Right ventricle myocardium inferior (tissue), 1 donor: ENCODE measurements at places on chromosomes 1 and 21. TPM values are rescaled to one million over a fixed set of nuclear protein-coding genes. Genes with fewer than 3 reads are reported as not detected.

DNA sequence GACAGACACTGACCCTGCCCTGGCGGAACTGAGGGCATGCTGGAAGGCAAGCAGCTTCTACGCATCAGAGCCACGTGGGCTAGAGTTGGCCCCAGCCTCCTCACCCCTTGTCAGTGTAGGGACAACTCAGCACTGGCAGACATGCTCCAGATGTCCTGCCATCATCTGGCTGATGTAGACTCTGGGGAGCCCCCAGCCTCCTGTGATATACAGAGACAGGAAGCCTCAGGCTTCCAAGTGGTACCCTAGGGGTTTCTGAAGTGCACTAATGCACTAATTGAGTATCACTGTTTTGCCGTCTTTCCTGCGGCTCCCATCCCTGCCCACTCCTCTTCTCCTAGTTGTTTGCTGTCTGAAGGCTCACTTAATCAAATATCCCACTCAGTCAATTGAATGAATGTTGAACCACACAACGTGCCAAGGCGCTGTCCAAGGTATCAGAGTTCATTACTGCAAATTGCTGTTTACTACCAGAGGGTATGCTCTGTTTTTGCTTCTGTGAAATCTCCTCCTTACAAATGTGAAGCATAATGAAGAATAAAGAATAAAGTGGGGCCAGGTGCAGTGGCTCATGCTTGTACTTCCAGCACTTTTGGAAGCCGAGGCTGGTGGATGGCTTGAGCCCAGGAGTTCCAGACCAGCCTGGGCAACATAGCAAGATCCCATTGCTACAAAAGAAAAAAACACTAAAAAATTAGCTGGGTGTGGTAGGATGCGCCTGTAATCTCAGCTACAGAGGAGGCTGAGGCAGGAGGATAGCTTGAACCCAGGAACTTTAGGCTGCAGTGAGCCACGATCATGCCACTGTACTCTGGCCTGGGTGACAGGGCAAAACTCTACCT is 76.4 kb upstream of the ZBTB18 start:
- DNase-seq = no peak

DNA sequence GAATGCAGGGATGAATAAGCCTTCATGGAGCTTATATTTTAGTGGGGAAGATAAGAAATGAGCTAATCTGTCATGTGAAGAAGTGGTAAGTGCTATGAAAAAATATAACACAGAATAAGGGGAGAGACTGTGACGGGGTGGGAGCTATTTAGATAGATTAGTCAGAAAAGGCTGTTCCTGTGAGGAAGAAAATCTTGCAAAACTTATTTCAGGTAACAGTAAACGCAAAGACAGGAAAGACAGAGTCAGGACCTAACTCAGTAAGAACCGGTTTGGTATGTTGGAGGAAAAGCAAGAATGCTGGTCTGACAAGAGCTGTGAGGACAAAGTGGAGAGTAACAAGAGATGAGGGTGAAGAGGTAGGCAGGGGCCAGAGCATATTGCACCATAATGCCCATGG is 22.0 kb downstream of the GNAI3 start:
- no peak for DNase-seq

GRCh38 chr1:232168508-232168907 is 461.4 kb downstream of the SIPA1L2 start:
- no peak for DNase-seq

GRCh38 chr21:41610042-41610839 is 102.3 kb upstream of the TMPRSS2 start:
- no peak for DNase-seq

- DNase-seq = no peak
Measured at GRCh38 chr1:94228640-94229375, 8.6 kb downstream of the ARHGAP29 start.

MATN1 gene
- total RNA-seq = not detected

GRCh38 chr1:16199157-16199501 is 13.3 kb downstream of the ARHGEF19 start:
- no peak for DNase-seq

DNA sequence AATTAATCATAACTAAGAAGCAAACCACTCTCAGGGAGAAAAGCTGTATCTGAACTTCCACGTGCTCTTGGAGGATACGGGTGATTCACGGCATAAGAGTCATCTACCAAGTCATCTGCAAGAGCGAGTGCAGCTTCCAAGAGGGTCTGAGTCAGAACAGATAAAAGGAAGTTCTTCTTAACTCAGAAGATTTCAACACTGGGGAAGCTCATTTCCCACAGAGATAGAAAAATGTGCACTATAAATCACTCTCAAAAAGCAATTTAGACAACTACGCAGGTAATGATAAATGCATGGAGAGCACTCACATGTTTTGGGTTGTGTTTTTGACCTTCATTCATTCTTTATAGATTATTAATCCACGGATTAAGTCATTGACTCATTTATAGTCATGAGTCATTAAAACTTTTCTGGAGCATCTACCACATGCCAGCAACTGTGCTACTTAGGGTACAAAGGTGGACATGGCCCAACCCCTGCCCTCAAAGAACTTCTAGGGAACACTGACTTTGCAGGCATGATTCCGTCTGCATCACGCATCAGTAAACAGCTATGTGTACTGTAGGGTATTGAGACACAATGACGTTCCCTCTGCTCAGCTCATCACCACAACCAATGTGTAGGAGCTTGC is 20.8 kb downstream of the KCNJ15 start:
- no peak for DNase-seq

ASPM gene
- total RNA-seq = 0.35 TPM

ABCG1 gene
- 9.0 TPM for total RNA-seq

- DNase-seq = no peak
Measured at GRCh38 chr1:246588159-246588721, 22.0 kb downstream of the CNST start.

DNA sequence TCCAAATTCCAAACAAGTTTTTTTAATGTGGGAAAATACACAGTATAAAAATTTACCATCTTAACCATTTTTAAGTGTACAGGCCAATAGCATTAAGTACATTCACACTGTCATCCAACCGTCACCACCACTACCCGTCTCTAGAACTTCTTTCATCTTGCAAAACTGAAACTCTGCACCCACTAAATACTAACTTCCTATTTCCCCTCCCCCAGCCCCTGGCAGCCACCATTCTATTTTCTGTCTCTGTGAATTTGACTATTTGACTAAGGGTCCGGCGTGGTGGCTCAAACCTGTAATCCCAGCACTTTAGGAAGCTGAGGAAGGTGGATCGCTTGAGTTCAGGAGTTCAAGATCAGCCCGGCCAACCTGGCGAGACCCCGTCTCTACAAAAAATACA is 36.1 kb downstream of the CLSTN1 start:
- no peak for DNase-seq

DNA sequence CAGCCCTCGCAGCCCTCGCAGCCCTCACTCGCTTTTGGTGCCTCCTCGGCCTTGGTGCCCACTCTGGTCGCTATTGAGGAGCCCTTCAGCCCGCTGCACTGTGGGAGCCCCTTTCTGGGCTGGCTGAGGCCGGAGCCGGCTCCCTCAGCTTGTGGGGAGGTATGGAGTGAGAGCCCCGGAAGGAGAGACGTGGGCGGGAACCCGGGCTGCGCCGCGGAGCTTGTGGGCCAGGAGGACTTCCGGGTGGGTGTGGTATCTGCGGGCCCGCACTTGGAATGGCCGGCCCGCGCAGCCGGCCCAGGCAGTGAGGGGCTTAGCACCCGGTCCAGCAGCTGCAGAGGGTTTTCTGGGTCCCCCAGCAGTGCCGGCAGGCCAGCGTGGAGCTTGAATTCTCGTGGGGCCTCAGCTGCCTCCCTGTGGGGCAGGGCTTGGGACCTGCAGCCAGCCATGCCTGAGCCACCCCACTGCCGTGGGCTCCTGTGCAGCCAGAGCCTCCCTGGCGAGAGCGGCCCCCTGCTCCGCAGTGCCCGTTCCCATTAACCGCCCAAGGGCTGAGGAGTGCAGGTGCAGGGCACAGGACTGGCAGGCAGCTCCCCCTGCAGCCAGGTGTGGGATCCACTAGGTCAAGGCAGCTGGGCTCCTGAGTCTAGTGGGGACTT is 9.9 kb upstream of the CFHR2 start:
- DNase-seq = no peak
